ENCODE measurements at places on chromosomes 1 and 21.
A peak's percentile ranks its signal among the peaks of the same experiment; 100 is the strongest.

DNA sequence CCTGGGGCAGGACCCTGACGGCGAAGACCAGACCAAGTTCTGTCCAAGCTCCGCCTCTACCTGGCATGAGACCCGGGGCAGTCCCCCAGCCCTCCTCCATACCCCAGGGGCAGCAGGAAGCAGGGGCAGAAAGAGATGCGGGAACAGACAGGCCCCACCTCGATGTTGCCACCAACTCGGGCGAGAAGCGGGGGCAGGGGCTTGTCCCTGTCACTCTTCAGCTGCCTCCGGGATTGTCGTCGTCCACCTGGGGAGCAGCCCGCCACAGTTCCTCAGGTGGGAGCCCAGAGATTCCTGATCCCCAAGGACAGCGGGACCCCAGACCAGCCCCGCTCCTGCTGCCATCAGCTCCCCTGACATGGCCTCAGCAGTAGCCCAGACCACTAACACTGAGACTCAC is 54.8 kb downstream of the CHD5 start:
- DNase-seq = no peak
- H3K27me3 ChIP-seq = no peaks in the 10 kb centered on the region
- H3K36me3 ChIP-seq = no peaks in the 10 kb centered on the region

- no peak overlapping the region for H3K27ac ChIP-seq
- DNase-seq = no peak
- H3K4me1 ChIP-seq = peaks cover 12% of the 10 kb centered on the region
Measured at GRCh38 chr1:202293569-202293968, 48.2 kb downstream of the UBE2T start.

DNA sequence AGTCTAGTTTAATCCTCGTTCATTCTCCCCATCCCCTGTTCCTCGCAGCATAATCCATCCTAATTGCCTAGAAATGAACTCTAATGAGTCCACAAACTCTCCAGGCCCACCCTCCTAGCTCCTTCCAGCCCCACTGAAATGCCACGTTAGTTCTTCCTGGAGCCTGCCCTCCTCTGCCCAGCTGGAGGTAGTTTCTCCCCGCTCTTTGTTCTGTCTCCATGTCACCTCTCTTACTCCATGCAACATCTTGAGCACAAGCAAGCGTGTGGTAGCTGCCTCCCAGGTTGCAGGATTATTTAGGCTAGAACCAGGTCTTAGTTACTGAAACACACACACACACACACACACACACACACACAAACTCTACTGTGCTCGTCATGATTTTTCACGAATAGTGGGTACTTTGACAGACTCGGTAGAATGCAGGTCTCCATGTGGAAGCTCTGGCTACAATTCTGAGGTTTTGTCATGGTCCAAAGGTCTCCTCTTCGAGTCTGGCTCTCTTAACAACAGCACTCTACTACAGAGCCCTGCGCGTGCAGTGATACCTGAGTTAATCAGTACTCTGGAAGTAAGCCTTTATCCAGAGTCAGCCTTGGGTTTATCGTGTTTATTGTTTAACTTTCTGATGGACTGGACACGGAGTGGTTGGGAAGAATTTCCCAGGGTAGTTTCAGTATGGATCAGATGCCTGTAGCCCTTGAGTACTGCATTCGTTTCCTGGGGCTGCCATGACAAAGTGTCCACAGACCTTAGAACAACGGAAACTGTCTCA is 27.5 kb downstream of the HUNK start:
- no peak for DNase-seq
- no peak overlapping the region for H3K27ac ChIP-seq
- H3K27me3 ChIP-seq = no peaks in the 10 kb centered on the region
- no peaks in the 10 kb centered on the region for H3K36me3 ChIP-seq
- no peaks in the 10 kb centered on the region for H3K4me1 ChIP-seq

- peaks cover 10% of the 10 kb centered on the region for H3K27me3 ChIP-seq
- no peak overlapping the region for H3K4me3 ChIP-seq
- no peak overlapping the region for H3K27ac ChIP-seq
- H3K36me3 ChIP-seq = no peaks in the 10 kb centered on the region
Measured at GRCh38 chr1:168881656-168882260, 152.8 kb upstream of the DPT start.

DNA sequence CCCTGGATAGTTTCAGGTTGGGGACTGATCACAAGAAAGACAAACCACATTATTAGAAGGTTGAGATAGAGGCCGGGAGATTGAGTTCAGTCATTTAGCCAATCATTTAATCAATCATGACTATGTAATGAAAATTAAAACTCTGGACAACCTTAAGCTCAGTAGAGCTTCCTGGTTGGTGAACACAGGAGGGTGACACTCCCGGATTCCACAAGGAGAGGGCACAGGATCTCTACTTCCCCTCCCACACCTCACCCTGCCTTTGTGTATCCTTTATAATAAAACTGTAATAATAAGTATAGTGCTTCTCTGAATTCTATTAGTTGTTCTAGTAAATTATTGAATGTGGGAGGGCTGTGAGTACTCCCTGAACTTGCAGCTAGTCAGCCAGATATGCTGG is 150.1 kb downstream of the PIK3R3 start:
- H3K27me3 ChIP-seq = no peaks in the 10 kb centered on the region
- H3K4me3 ChIP-seq = no peak overlapping the region
- no peak for DNase-seq

- H3K4me3 ChIP-seq = no peak overlapping the region
- no peak overlapping the region for H3K27ac ChIP-seq
- DNase-seq = no peak
- no peaks in the 10 kb centered on the region for H3K4me1 ChIP-seq
Measured at GRCh38 chr1:248779350-248779749, 23.8 kb upstream of the LYPD8 start.

DNA sequence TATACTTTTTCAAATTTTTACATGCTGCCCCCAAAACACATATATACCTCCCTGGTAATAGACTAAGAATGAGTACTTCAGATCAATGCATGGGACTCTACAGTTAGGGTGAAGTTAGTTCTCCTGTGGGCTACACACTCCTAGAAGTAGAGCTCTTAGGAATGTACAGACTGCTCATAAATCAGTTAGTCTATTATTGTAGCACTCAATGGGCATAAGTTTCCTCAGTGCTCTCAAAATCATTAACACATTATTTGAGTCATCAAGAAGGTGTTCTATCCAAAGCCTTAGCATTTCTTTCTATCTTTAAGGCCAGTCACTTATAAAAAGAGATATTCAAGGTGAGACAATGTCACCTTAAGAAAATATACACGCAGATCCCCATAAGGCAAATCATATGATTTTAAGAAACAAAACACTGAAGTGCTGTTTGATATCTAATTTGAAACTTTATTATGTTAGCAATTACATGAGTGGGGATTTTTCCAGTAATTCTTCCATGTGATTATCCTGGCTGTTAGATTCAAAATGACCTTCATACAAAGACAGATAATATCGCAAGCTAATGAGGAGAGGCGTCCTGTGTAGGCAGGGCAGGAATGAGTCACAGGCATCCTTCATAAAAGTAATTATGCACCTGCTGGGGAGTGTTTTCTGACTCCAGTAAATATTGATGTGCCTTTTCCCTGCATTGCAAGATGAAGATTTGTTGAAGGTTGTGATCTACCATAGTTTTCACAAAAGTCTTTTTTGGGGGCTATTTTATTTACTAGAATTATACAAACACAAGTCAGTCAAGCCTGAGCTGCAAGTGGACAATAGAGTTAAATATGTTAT is 167.2 kb upstream of the ATP1B1 start:
- no peaks in the 10 kb centered on the region for H3K36me3 ChIP-seq
- DNase-seq = no peak
- H3K4me3 ChIP-seq = no peak overlapping the region

GRCh38 chr1:81894867-81895266 is 94.1 kb downstream of the ADGRL2 start:
- no peaks in the 10 kb centered on the region for H3K4me1 ChIP-seq
- DNase-seq = no peak
- no peaks in the 10 kb centered on the region for H3K27me3 ChIP-seq
- H3K36me3 ChIP-seq = no peaks in the 10 kb centered on the region

GRCh38 chr21:43892984-43893535 is 28.0 kb downstream of the AGPAT3 start:
- peaks cover 50% of the 10 kb centered on the region for H3K36me3 ChIP-seq
- DNase-seq = no peak
- peaks cover 43% of the 10 kb centered on the region for H3K4me1 ChIP-seq
- H3K4me3 ChIP-seq = peak overlapping the region; percentile 83
- peak overlapping the region; percentile 88 for H3K27ac ChIP-seq

DNA sequence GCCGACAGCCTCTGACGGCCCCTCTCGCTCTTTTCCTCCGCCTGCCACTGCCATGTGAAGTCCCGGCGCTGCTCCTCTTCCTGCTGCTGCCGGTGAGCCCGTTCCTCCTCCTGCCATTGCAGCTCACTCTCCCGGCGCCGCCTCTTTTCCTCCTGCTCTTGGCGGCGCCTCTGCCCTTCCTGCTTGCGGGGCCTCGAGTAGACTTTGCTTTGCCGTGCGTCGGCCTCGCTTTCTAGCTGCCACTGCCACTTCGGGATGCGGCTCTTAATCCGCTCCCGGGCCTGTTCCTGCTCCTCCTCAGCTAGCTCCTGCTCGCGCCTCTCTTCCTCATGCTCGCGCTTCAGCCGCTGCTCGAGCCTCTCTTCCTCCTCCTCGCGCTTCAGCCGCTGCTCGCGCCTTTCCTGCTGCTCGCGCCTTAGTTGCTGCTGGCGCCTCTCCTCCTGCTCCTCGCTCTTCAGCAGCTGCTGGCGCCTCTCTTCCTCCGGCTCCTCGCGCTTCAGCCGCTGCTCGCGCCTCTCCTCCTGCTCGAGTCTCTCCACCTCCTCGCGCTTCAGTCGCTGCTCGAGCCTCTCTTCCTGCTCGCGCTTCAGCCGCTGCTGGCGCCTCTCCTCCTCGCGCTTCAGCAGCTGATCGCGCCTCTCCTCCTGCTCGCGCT is 4.3 kb downstream of the TCHH start:
- peaks cover 7% of the 10 kb centered on the region for H3K4me1 ChIP-seq
- H3K36me3 ChIP-seq = peaks cover 6% of the 10 kb centered on the region
- peak; percentile 23 for DNase-seq
- no peak overlapping the region for H3K4me3 ChIP-seq
- H3K27me3 ChIP-seq = peaks cover 3% of the 10 kb centered on the region

DNA sequence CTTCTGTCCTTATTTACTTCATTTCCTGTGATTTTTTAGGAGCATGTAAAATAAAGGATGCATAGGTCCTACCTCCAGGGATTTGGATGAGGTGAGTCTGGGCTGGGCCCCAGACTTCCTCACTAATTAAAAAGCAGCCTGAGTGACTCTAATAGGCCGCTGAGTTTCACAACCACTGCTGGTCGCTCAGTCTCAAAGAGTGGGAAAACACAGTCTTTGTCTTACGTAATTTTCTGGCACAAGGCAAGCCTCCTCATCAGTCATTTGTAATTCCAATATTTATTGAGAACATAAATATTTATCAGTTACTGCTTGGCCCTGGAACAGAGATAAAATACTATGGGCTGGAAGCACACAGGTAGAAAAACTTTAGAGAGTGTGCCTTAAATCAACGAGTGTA is 195.4 kb upstream of the RUNX1 start:
- no peak for DNase-seq
- no peaks in the 10 kb centered on the region for H3K27me3 ChIP-seq
- no peak overlapping the region for H3K4me3 ChIP-seq

DNA sequence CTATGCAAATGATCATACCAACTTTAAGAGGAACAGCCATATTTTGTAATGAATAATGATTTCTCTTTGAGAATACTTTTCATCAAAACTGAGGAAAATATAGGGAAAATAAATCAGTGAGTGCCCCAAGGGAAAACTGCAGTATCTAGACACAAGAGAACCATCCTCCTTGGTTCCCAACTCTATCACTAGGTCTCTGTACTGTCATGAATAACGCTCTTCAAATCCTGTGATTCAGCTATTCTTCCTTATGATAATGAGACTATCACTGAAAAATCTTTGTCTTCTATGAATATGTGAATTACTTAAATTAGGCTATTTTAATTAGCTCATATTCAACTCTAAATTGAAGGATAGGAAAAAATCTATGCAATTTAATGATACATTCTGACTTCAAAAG is 2.3 kb downstream of the OR2L5 start:
- no peaks in the 10 kb centered on the region for H3K36me3 ChIP-seq
- no peak overlapping the region for H3K4me3 ChIP-seq
- H3K27me3 ChIP-seq = no peaks in the 10 kb centered on the region
- H3K27ac ChIP-seq = no peak overlapping the region

- DNase-seq = no peak
- no peaks in the 10 kb centered on the region for H3K36me3 ChIP-seq
- no peak overlapping the region for H3K4me3 ChIP-seq
- H3K27me3 ChIP-seq = peaks cover 3% of the 10 kb centered on the region
- peaks cover 2% of the 10 kb centered on the region for H3K4me1 ChIP-seq
- H3K27ac ChIP-seq = no peak overlapping the region
Measured at GRCh38 chr1:206518206-206518605, 10.9 kb downstream of the RASSF5 start.

GRCh38 chr1:32501865-32502264 is 37.0 kb downstream of the ZBTB8B start:
- peak overlapping the region; percentile 5 for H3K4me3 ChIP-seq
- H3K36me3 ChIP-seq = no peaks in the 10 kb centered on the region
- H3K4me1 ChIP-seq = peaks cover 5% of the 10 kb centered on the region
- DNase-seq = no peak

- peaks cover 2% of the 10 kb centered on the region for H3K27me3 ChIP-seq
- no peaks in the 10 kb centered on the region for H3K4me1 ChIP-seq
- no peak for DNase-seq
- H3K36me3 ChIP-seq = no peaks in the 10 kb centered on the region
- no peak overlapping the region for H3K27ac ChIP-seq
Measured at GRCh38 chr1:37051346-37051745, 17.0 kb upstream of the GRIK3 start.

GRCh38 chr1:160408864-160409263 is 8.5 kb downstream of the VANGL2 start:
- peaks cover 16% of the 10 kb centered on the region for H3K27me3 ChIP-seq
- no peaks in the 10 kb centered on the region for H3K36me3 ChIP-seq
- no peak overlapping the region for H3K4me3 ChIP-seq
- no peak overlapping the region for H3K27ac ChIP-seq
- H3K4me1 ChIP-seq = no peaks in the 10 kb centered on the region
- DNase-seq = no peak

- H3K27ac ChIP-seq = no peak overlapping the region
- no peaks in the 10 kb centered on the region for H3K4me1 ChIP-seq
- H3K4me3 ChIP-seq = no peak overlapping the region
Measured at GRCh38 chr1:90800012-90800717, 83.1 kb upstream of the BARHL2 start.

DNA sequence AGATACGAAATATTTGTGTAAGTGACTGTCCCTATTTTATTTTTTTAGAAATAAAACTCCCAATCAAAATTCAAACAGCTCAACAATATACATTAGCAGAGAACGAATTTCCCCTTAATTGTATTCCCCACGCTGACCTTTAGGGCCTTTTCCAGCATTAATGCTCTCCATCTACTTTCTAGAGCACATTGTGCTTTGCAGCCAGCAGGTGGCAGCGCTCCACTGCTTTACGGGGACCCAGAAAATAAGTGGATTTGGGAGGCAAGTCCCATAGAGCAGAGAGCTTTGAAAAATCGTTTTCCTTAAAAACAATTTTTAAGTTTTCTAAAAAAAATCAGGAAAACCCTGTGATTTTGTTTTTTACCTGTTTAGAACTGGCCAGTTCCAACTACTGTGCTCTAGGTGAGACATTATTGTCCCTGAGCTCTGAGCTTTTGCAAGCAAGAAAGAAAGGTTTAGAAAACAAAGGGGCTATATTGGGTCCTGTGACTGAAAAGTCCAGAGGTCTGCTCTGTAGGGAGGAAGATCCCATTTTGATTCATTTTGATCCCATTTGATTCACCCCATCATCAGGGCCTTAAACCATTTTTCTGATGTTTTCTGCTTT is 144.4 kb upstream of the ZNF644 start:
- no peak overlapping the region for H3K4me3 ChIP-seq
- no peaks in the 10 kb centered on the region for H3K4me1 ChIP-seq
- no peaks in the 10 kb centered on the region for H3K36me3 ChIP-seq
- DNase-seq = no peak
